ENCODE measurements at places on chromosomes 7 and 10. TPM values are rescaled to one million over a fixed set of nuclear protein-coding genes. Genes with fewer than 3 reads are reported as not detected.

SGCE gene
- total RNA-seq, result 69.8 TPM

HOXA3 gene
- 1.9 TPM for total RNA-seq

NOBOX gene
- total RNA-seq, result not detected

CACNA2D1 gene
- total RNA-seq, result 24.0 TPM

TRPV5 gene
- total RNA-seq, result 0.20 TPM

STEAP1B gene
- 12.8 TPM for total RNA-seq

GPR22 gene
- 0.52 TPM for total RNA-seq

SPDYE5 gene
- not detected for total RNA-seq

DNA sequence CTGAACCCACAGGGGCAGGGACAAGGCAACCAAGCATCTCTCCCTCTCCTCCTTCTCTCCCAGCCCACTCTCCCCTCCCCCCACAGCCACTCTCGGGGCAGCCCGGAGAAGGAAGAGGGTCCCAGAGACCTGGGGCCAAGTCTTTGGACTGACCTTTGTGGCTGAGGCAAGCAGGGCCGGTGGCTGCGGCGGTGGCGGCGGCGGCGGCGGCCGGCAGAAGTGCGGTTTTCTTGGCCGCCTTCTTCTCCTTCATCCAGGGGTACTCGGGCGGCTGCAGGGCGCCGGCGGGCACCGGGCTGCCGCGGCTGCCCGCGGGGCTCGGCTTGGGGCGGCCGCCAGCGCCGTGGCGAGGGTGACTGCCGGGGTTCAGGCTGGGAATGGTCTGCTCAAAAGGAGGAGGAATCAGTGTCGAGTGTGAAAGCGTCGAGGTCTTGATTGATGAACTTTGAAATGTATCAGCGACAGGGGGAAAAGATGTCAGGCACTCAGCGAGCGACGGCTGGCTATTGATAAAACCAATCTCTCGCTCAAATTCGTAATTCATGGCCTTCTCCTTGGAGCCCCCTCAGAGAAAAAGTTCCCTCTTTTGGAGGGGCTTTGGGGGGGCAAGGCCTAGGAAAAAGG, 414 bp downstream of the HOXA2 start:
- H3K4me1 ChIP-seq, result peaks cover 19% of the 10 kb centered on the region
- DNase-seq, result no peak
- no peak overlapping the region for H3K4me3 ChIP-seq
- no peaks in the 10 kb centered on the region for H3K36me3 ChIP-seq
- peak overlapping the region; percentile 73 for H3K27ac ChIP-seq
- peaks cover 9% of the 10 kb centered on the region for H3K27me3 ChIP-seq

- H3K4me3 ChIP-seq, result no peak overlapping the region
- DNase-seq, result no peak
- H3K36me3 ChIP-seq, result no peaks in the 10 kb centered on the region
- no peaks in the 10 kb centered on the region for H3K27me3 ChIP-seq
- H3K4me1 ChIP-seq, result peaks cover 9% of the 10 kb centered on the region
- H3K27ac ChIP-seq, result no peak overlapping the region
Measured at GRCh38 chr10:88810196-88810961, 7.8 kb downstream of the LIPM start.

DNA sequence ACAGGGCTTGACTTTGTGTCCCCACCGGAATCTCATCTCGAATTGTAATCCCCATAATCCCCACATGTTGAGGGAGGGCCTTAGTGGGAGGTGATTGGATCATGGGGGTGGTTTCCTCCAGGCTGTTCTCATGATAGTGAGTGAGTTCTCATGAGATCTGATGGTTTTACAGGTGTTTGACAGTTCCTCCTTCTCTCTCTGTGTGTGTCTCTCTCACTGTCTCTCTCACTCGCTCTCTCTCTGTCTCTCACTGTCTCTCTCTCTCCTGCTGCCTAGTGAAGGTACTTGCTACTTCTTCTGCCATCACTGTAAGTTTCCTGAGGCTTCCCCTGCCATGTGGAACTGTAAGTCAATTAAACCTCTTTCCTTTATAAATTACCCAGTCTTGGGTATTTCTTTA, 289.8 kb upstream of the HABP2 start:
- H3K36me3 ChIP-seq, result no peaks in the 10 kb centered on the region
- H3K27ac ChIP-seq, result no peak overlapping the region
- H3K27me3 ChIP-seq, result no peaks in the 10 kb centered on the region

- H3K27ac ChIP-seq, result no peak overlapping the region
- H3K4me3 ChIP-seq, result no peak overlapping the region
- H3K4me1 ChIP-seq, result no peaks in the 10 kb centered on the region
Measured at GRCh38 chr7:21706131-21706530, 163.3 kb downstream of the DNAH11 start.

DNA sequence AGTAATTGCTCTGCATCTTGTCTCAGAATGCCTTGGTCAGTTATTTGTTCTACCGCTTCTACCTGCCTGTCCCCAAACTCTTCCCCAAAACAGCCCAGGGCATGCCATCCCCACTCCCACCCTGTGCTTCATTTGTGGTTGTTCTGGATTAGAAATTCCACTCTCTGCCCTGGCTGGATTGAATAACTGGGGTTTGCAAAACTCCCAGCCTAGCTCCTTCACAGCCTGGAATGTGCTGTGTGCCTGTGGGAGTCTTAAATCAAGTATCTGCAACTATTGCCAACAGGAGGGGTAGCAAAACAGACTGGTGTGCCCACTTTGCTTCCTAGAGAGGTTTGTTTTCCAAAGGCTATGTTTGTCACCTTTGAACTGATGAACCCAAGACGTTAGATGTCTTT, 24.2 kb downstream of the TSPAN15 start:
- H3K4me1 ChIP-seq, result peaks cover 54% of the 10 kb centered on the region
- peak overlapping the region; percentile 55 for H3K27ac ChIP-seq
- no peak overlapping the region for H3K4me3 ChIP-seq
- no peak for DNase-seq

DNA sequence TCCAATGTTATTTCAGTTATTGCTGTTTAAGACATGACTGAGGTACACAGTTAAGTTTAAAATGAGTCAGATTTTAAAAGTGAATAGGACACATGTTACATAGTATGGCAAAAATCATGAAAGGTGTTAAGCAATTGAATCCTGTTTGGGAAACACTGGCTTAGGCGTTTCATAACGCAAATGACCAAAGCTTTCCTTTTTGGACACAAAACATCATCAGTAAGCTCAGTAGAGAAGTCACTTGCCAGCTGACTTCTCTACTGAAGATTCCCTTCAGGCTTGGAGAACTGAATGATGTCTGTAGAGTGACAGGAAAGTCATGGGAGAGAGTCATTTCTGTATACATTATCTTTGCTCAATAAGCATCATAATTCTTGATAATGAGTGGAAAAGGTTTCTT, 64.4 kb upstream of the RSBN1L start:
- peaks cover 7% of the 10 kb centered on the region for H3K4me1 ChIP-seq
- no peak overlapping the region for H3K27ac ChIP-seq
- no peak for DNase-seq
- H3K27me3 ChIP-seq, result no peaks in the 10 kb centered on the region
- H3K36me3 ChIP-seq, result peaks cover 100% of the 10 kb centered on the region

GRCh38 chr10:51367127-51367526, 292.8 kb downstream of the PRKG1 start:
- no peak for DNase-seq
- H3K27ac ChIP-seq, result no peak overlapping the region

DNA sequence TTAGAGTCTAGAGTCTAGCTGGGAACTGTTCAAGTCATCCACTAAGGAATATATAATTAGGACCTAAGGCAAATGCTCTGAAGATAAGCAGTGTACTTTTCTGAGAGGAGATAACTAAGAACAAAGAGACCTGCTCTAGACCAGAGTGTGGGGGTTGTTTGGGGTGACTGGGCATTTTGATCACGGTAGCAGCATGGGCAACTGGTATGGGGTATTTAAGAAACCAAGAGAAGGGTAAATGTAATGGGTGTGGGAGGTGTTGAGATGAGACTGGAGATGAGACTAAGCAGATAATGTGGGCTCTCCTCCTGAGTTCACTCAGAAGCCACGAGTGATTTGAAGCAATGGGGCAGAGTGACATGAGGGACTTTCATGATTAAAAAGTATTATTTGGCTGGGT, 1082.9 kb downstream of the GATA3 start:
- H3K27ac ChIP-seq, result no peak overlapping the region
- H3K4me1 ChIP-seq, result no peaks in the 10 kb centered on the region
- DNase-seq, result no peak

- H3K4me3 ChIP-seq, result peak overlapping the region; percentile 48
- no peaks in the 10 kb centered on the region for H3K36me3 ChIP-seq
- no peaks in the 10 kb centered on the region for H3K27me3 ChIP-seq
- DNase-seq, result no peak
- peaks cover 31% of the 10 kb centered on the region for H3K4me1 ChIP-seq
Measured at GRCh38 chr7:148963583-148964482, 64.5 kb downstream of the PDIA4 start.

DNA sequence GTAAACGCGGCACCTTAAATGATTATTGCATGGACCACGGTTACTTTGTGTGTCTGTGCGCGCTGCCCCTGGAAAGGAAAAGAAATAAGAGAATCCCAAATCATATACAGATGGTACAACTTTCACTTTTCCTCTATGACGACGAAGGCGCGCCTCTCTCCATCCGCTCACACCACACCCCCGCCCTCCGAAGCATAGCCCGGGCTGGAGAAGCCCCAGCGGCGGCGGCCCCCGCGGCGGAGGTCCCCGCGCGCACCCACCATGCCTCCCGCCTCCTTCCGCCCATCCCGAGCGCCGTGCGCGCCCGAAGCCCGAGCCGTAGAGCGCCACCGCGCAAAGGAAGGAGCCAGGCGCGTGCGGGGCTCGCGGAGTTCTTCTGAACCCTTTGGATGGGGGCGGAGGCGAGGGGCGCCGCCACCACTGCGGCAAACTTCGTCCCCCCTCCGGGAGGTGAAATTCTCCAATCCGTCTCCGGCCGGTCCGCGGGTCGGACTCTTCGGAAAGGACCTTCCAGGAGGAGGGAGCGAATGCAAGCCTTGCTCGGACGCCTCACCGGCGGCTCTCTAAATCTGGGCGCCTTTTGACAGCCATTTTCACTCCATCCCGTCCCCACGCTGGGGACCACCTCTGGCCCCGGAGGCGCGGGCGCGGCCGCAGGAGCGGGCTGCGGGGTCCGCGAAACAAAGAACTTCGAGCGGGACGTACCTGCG, 588 bp downstream of the GLI3 start:
- DNase-seq, result no peak
- H3K27ac ChIP-seq, result peak overlapping the region; percentile 74
- peaks cover 12% of the 10 kb centered on the region for H3K27me3 ChIP-seq
- peaks cover 6% of the 10 kb centered on the region for H3K4me1 ChIP-seq
- H3K4me3 ChIP-seq, result peak overlapping the region; percentile 77

GRCh38 chr10:113519681-113520115, 33.2 kb upstream of the HABP2 start:
- no peak for DNase-seq
- H3K27me3 ChIP-seq, result no peaks in the 10 kb centered on the region
- no peak overlapping the region for H3K27ac ChIP-seq
- H3K36me3 ChIP-seq, result no peaks in the 10 kb centered on the region

- H3K36me3 ChIP-seq, result no peaks in the 10 kb centered on the region
- no peak overlapping the region for H3K4me3 ChIP-seq
- peak overlapping the region; percentile 67 for H3K27ac ChIP-seq
- no peaks in the 10 kb centered on the region for H3K4me1 ChIP-seq
Measured at GRCh38 chr7:22433710-22434460, 66.1 kb downstream of the STEAP1B start.

- peaks cover 38% of the 10 kb centered on the region for H3K4me1 ChIP-seq
- DNase-seq, result no peak
- H3K4me3 ChIP-seq, result no peak overlapping the region
- no peaks in the 10 kb centered on the region for H3K36me3 ChIP-seq
- H3K27me3 ChIP-seq, result no peaks in the 10 kb centered on the region
Measured at GRCh38 chr10:92305133-92306072, 14.4 kb downstream of the MARCHF5 start.

GRCh38 chr7:713139-713457, 13.4 kb upstream of the DNAAF5 start:
- no peaks in the 10 kb centered on the region for H3K4me1 ChIP-seq
- no peaks in the 10 kb centered on the region for H3K36me3 ChIP-seq
- peak overlapping the region; percentile 52 for H3K4me3 ChIP-seq
- peak; percentile 47 for DNase-seq

DNA sequence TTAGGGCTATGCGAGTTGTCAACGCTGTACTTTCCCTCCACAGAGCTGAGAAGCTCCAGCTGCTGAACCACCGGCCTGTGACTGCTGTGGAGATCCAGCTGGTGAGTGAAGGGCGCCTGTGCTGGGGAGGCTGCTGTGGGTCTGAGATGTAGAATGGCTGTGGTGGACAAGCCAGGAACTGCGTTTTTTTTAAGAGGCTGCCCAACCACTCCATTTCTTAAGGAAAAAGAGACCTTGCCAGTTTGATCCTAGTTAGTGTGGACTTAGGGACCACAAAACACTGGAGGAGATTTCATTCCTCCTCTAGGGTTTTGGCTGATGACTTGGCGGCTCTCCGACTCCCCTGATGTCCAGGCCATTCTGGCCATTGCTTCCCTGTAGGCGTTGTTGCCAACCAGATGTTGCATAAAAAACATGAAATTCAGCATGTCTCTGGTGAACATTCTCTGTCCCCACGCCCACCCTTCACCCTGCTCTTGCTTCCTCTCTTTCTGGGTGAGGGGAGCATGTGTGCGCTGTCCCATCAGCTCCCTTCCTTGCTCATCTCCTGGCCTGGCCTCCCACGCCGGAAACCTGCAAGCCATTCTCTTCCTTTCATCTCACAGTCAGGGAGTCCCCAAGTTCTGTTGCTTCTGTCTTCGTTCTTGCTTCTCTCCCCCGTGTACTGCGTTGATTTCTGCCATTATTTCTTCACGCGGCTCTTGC, 30.9 kb downstream of the CRCP start:
- peaks cover 83% of the 10 kb centered on the region for H3K4me1 ChIP-seq
- no peak overlapping the region for H3K4me3 ChIP-seq
- DNase-seq, result no peak
- peaks cover 95% of the 10 kb centered on the region for H3K36me3 ChIP-seq
- peak overlapping the region; percentile 16 for H3K27ac ChIP-seq
- no peaks in the 10 kb centered on the region for H3K27me3 ChIP-seq

- DNase-seq, result no peak
- H3K4me3 ChIP-seq, result no peak overlapping the region
- no peaks in the 10 kb centered on the region for H3K27me3 ChIP-seq
Measured at GRCh38 chr7:135538376-135538775, 19.3 kb upstream of the NUP205 start.

DNA sequence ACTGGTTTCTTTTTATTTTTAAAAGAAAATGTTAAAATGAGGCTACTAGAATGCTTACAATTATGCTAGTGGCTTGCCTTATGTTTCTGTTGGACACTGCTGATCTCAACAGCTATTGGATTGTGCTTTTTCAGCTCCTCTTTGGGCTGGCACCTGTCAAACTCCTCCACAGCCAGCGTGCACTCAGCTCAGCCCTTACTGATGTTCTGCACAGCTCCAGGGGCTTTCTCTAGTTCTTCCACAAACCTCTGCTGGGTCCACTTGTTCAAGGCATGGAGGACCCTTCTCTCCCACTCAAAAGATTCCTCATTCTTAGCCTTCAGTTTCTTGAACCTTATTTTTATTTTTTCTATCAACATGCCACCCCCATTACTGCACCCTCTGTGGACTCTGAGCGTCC, 96.0 kb downstream of the VIPR2 start:
- no peaks in the 10 kb centered on the region for H3K27me3 ChIP-seq
- no peaks in the 10 kb centered on the region for H3K4me1 ChIP-seq
- no peak overlapping the region for H3K4me3 ChIP-seq
- no peaks in the 10 kb centered on the region for H3K36me3 ChIP-seq
- DNase-seq, result peak; percentile 10

Data from spleen (tissue), 13 donors.